ENCODE measurements at places on chromosomes 6 and 20.

GRCh38 chr20:57909763-57910331 lies 200.0 kb upstream of the PMEPA1 start:
- DNase-seq = no peak

- no peak for DNase-seq
Observed at GRCh38 chr20:50876063-50876685, 55.1 kb downstream of the ADNP start.

GRCh38 chr20:29325304-29325640 lies 1932.2 kb upstream of the DEFB115 start:
- DNase-seq = no peak

DNA sequence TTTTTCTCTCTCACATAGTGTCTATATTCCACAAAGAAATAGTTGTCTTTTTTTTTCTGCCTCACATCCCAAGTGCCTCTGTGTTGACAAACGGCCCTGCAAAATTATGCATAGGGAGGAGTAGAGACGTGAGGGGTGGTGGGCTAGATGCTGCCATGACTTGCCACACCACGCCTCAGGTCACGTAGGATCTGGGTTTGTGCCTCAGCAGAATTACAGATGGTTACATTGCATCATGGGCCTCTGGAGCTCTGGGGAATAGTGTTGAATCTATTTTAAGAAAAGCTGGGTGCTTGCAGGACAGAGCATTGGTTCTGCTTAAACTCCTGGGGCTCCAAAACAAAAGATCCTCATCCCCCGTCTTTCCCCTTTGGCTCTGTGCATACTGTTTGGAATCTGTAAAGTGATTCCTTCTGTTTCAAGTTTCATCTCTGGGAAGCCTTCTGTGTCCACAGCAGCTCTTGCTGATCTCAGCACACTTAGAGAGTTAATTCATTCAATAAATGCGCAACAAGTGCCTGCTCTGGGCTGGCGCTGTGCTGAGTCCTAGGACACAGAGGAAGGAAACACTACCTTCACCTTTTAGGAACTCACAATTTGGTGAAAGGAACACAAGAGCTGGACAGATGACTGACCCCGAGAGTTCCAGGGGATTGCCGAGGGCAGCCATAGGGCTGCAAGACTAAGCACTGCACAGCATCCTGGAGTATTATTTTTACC lies 2.4 kb downstream of the FANCE start:
- no peak for DNase-seq

DNA sequence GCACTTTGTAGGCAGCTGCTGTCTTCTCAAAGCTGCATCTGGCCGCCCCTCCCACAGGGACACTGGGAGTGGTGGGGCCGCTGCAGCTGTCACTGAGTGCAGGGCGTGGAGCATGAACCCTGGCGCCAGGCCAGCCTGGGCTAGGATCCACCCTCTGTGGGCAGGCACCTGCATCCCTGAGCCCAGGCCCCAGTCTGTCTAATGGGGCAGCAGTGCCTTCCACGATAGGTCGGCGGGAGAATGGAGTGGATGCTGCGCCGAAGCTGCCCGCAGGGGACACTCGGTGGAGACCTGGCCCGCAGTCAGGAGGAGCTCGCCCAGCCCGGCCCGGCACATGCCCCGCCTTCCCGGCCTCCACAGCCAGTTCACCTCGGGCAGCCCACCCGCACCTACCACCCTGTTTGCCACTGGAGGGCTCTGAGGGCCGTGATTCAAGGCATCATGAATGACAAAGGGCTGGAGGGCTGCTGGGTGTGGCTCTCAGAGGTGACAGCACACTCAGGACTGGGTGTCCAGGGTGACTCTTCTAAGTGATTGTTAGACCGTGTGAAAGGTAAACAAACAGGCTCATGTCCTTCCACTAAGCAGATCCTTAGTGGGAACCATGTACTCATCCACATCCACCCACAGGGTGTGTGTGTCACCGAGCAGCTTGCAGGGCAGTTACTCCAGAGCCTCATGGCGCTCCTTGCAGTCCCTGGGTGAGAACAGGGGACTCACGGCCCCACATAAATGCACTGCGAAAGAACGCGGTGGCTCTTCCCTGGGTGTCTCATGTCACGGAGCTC lies 133.9 kb downstream of the AGPAT4 start:
- no peak for DNase-seq

GRCh38 chr6:144131248-144131709 lies 19.0 kb upstream of the STX11 start:
- DNase-seq = peak; percentile 71

GRCh38 chr6:13305288-13305687 lies 23.0 kb downstream of the TBC1D7 start:
- DNase-seq = no peak

DNA sequence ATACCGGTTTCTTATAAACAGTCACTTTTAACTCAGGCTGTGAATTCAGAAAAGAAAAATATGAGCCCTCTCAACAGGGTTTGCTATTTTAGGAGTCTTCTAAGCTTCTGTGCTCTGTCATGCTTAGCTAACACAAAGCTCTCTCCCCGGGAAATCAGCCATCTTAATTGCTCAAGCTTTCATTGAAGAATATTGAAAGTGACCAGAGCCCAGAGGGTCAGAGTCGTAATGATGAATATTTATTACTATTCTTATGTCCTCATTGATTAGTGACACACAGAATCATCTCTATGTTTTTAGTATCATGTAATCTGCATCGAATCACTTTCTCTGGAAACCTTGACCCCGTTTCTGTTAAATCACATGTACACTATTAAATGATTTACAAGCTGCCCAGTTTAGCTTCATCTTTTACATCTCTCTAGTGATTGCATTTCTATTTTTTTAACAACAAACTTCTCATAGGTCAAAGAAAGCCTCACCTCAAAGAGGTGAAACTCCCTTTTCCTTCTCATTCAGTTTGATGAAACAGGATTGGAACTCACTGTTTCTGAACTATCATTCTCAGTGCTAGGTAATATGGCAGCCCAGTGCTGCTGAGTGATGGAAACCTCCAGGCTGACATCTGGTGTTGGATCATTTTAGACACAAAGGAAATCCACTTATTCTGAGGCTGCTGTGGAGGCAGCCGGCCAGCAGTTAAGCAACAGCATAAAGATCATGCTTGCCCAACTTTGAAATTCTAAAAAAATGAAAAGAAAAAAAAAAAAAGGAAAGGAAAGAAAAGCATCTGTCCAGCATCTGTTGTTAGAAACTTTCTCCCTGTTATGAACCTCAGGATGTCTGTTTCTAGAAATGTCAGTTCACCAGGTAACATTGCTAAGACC lies 96.3 kb downstream of the RFPL4B start:
- no peak for DNase-seq

DNA sequence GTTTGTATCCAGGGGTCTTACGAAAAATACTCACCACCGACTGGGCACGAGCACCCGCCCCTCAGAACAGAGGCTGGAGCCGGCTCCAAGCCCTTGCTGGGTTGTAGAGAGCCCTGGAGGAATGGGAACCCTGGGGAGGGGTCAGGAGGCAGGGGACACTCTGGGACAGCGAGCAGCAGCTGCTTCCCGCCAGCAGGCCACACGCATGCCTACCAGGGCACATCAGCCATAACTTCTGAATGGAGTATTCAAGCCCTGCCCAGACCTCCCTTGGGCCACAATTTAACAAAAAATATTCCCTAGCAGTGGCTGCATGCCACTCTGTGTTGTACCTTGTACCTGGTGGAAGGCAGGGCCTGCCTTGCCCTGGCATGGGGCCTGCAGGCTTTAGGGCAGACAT lies 31.6 kb upstream of the CD93 start:
- DNase-seq = no peak
